NCI-H1417 (cell line): ENCODE measurements at places on chromosomes 16 and 17.
A peak's percentile ranks its signal among the peaks of the same experiment; 100 is the strongest.

- DNase-seq = no peak
These were observed 4.5 kb downstream of the SAMD14 start for GRCh38 chr17:50125420-50125997.

GRCh38 chr16:50932348-50932935 lies 190.6 kb downstream of the CYLD start:
- DNase-seq = no peak

- no peak for DNase-seq
These were observed 481.4 kb downstream of the XYLT1 start for GRCh38 chr16:16989368-16989767.

DNA sequence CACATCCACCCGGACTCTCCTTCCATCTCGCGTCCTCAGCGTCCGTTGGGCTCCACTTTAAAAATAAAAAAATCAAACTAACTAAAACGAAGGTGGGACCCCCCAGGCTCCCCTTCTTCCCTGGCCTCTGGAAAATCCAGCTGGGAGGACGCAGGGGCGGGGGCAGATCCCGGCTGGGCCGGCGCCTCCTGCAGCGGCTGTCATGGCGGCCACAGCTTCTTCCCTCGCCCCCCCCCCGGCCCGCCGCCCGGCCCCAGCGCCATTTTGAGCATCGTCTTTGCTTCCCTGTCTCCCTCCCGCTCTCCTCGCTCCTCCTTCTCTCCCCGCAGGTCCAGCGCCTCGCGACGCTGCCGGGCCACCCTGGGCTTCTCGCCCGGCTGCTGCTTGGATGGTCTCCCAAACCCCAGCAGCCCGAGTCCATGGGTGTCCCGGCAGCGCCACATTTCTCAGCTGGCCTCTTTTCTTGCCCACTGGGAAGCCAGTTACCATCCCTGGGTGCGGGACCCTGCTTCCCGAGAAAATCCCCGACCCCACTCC lies 3.3 kb downstream of the HOXB2 start:
- DNase-seq = no peak

DNA sequence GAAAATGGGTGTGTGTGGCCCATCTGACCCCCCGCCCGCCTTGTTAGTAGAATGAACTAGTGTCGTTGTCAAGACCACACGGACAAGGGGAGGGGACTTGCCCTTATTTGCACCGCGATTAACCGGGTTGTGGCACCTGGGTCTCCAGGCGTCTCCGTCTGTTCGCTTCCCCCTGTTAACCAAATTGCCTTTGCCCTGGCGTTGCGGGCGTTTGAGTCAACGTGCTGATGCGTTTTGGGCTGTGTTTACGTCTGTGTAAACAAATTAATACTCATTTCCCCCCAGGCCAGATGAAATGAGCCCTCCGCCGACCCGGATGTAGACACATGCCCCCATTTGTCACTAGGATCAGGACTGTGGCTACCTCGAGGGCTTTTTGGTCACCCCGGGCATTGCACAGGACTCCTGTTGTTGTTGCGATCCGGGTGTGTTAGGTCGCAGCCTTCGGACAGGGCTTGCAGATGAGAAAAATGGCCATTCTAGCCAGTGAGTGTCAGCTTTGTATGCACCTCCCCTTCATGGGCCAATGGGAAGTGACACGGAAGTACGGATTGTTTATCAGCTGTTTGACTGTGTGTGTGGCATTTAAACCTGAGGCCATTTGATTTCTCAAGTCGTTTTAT lies 906 bp downstream of the RBL2 start:
- peak; percentile 76 for DNase-seq

DNA sequence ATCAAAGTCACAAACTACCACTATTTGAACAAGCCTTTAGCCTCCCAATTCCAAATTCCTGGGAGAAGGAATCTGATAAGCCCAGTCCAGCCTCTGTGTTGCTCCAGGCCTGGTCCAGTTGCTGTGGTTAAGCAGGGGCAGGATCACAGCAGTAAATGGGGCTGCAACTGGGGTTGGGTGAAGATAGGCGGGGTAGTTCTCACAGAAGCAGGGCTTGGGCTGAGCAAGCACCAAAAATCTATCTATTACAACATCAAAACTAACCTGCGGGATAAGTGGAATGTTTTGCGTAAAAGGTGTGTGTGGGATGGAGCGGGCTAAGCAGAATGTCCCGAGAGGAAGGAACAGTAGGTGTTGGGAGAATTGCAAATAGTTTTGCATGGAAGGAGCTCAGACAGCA lies 23.0 kb upstream of the RNF135 start:
- DNase-seq = no peak

- DNase-seq = no peak
These were observed 361.0 kb downstream of the WWOX start for GRCh38 chr16:78460428-78460827.

- no peak for DNase-seq
These were observed 42.1 kb upstream of the DLX4 start for GRCh38 chr17:49926886-49927285.

GRCh38 chr17:64974750-64975317 lies 55.6 kb upstream of the LRRC37A3 start:
- DNase-seq = no peak

- DNase-seq = no peak
These were observed 436.0 kb upstream of the CA10 start for GRCh38 chr17:52594516-52594915.

DNA sequence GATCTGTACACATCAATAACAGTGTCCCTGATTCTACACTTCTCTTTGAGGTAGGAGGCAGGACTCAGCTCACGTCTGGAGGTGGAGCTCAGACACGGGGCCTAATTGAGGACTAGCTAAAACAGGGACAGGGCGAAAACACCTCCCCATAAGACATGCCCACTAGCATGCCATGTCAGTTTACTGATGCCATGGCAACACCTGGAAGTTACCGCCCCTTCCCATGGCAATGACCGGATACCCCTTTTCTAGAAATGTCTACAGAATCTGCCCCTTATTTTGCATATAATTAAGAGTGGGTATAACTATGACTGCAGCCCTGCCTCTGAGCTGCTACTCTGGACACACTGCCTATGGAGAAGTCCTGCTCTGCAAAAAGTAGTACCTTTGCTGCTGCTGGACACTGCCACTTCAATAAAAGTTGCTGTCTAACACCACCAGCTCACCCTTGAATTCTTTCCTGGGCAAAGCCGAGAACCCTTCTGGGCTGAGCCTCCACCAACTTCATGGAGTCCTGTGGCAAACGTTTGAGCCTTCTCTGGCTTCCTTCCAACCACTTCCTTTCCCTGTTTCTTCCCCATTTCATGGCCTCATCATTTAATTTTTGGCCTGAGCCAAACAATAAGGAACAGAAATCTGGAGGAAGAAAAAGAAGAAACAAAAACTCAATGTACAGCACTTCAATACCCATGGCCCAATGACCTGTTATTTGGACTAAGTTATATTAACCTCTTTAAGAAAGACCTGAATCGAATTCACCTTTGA lies 21.0 kb downstream of the PHB1 start:
- no peak for DNase-seq

GRCh38 chr16:86532526-86532815 lies 22.1 kb downstream of the FOXF1 start:
- DNase-seq = no peak

GRCh38 chr17:70172923-70173322 lies 3.6 kb downstream of the KCNJ2 start:
- no peak for DNase-seq

DNA sequence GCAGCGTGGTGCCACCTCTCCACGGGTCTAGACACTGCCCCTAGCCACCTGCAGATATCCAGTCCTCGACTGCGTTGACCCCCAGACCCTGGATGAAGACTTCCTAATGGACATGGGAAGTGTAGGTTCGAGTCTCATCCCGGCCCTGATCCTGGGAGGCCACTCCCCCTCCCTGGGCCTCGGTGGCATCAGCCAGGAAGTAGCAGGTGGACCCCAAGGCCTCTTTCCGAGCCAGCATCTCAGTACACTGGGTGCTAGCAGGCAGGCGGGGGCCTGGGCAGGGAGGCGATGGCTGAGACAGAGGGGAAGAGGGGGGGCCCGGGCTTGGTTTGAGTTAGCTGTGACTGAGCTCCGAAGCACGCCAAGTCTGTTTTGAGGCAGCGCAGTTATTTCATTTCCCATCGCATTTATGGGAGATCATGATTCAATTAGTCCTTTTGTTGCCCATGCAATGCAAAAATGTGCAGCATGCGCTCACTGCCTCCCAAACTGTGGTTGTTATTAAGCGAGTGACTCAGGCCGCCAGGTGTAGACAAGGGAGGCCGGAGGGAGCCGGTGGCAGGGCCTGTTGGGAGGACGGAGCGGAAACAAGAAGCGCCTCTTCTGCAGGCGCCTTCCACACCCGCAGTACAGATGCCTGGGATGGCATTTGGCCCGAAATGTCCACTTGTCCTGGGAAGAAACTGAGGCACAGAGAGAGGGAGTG lies 25.3 kb upstream of the ZNF469 start:
- DNase-seq = no peak

- no peak for DNase-seq
These were observed 5.1 kb upstream of the KIFC3 start for GRCh38 chr16:57807252-57807967.

GRCh38 chr17:82126556-82127314 lies 28.7 kb upstream of the FASN start:
- no peak for DNase-seq
